ENCODE measurements at places on chromosomes 2 and 18.

DNA sequence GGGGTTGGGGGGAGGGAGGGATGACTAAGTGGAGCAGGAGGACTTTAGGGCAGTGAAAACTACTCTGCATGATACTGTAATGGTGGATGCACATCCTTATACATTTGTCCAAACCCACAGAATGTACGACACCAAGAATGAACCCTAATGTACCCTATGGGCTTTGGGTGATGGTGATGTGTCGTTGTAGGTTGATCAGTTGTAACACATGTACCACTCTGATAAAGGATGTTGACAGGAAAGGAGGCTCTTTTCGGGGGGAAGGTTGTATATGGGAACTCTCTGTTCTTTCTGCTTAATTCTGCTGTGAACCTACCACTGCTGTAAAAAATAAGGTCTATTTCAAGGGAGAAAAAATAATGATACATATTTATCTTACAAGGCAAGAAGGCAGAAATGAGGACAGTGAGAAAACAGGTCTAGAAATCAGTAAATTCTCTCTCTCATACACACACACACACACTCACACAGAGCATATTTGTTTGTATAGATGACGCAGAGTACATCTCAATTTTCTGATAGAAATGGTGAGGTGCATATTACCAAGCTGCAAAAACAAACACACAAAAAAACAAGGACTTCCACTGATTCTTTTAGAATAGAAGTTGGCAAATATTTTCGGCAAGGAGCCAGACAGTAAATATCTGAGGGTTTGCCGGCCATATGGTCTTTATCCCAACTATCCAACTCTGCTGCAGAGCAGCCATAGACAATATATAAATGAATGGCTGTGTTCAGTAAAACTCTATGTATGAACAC, 20.2 kb downstream of the FAM124B start:
- H3K36me3 ChIP-seq: no peaks in the 10 kb centered on the region
- H3K4me3 ChIP-seq: no peak overlapping the region
- no peaks in the 10 kb centered on the region for H3K4me1 ChIP-seq
- no peak overlapping the region for H3K27ac ChIP-seq

DNA sequence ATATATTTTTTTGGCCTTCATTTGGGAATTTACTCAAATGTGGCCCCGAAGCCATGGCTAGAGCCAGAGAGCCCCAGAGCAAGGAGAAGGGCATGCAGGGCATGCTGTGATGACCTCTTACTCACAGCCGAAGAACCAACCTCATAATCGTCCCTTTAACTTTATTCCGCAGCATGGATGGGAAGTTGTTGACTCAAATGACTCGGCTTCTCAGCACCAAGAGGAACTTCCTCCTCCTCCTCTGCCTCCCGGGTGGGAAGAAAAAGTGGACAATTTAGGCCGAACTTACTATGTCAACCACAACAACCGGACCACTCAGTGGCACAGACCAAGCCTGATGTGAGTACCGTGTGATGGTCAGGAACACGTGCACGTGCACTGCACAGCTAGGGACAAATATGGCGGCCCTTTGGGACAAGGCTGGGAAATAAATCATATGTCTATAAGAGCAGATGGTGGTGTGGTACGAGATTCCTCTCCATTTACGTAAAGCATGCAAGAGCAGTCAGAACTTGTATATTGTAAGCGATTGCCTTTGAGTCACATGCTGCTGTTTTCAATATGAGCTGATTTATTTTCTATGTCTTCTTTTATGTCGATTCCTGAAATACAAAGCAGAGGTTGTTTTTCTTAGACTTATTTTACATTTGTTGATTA, 280.9 kb downstream of the NEDD4L start:
- no peaks in the 10 kb centered on the region for H3K36me3 ChIP-seq
- no peak overlapping the region for H3K27ac ChIP-seq
- H3K4me1 ChIP-seq: peaks cover 4% of the 10 kb centered on the region
- no peaks in the 10 kb centered on the region for H3K27me3 ChIP-seq
- no peak for DNase-seq

DNA sequence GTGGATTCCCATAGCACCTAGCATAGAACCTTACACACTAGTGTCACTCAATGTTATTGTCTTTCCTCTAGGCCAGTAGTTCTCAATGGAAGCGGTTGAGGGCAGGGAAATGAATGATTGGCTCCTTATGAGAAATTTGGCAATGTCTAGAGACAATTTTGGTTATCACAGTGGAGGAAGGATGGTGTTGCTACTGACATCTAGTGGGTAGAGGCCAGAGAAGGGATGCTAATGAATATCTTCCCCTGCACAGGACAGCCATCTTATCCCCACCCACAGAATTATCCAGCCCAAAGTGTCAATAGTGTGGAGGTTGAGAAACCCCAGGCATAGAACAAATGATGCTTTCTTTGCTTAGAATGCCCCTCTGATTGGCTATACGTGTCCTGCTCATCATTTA, 15.8 kb downstream of the C18orf63 start:
- no peak overlapping the region for H3K27ac ChIP-seq
- no peak for DNase-seq
- H3K36me3 ChIP-seq: no peaks in the 10 kb centered on the region
- no peak overlapping the region for H3K4me3 ChIP-seq
- no peaks in the 10 kb centered on the region for H3K4me1 ChIP-seq
- H3K27me3 ChIP-seq: no peaks in the 10 kb centered on the region

DNA sequence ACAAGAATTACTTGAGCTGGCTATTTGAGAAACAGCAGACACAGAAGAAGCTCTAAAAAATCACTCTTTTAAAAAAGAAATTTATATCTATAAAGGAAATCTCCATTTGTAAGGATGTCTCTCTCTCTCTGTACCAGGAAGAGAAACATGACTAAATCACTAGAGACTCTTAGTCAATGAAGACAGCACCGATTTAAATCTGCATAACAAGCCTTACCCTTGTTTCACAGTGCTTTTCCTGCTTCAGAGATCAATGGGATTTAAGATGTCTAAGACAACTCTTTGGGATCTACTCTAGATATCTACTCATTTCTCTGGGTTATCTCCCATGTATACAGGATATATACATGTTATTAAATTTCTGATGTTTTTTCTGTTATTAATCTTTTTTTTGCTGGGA, 359.2 kb upstream of the RND3 start:
- no peak for DNase-seq
- no peaks in the 10 kb centered on the region for H3K4me1 ChIP-seq
- no peak overlapping the region for H3K4me3 ChIP-seq
- H3K27me3 ChIP-seq: no peaks in the 10 kb centered on the region
- no peak overlapping the region for H3K27ac ChIP-seq
- H3K36me3 ChIP-seq: no peaks in the 10 kb centered on the region

DNA sequence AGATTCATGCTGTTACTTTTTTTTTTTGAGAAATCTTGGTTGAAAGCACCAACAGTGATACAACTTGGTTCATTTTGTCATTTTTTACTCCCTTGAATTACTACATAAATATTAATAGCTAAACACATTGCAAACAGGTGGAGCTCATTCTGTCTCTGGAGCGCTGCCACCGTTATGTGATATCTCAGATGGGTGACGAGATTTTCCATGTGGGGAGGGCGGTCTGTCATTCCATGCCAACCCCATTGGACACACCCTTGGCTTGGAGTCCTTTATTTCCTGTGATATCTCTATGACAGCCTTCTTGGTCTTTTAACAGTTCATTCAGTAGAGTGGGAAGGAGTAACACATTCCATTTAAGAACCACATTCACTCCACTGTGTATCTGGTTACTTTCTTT, 794.8 kb downstream of the SATB2 start:
- DNase-seq: no peak
- H3K4me3 ChIP-seq: no peak overlapping the region
- no peaks in the 10 kb centered on the region for H3K36me3 ChIP-seq

All from CD4-positive, alpha-beta T cell (primary cell).